ENCODE measurements at places on chromosomes 16 and 17. TPM values are rescaled to one million over a fixed set of nuclear protein-coding genes. Genes with fewer than 3 reads are reported as not detected.

GRCh38 chr17:38703742-38704605 lies 1.1 kb upstream of the MLLT6 start:
- H3K4me3 ChIP-seq = peak overlapping the region; percentile 73
- peaks cover 74% of the 10 kb centered on the region for H3K4me1 ChIP-seq
- H3K27ac ChIP-seq = peak overlapping the region; percentile 97
- peaks cover 13% of the 10 kb centered on the region for H3K36me3 ChIP-seq
- peak; percentile 82 for DNase-seq
- H3K27me3 ChIP-seq = no peaks in the 10 kb centered on the region

The KCNAB3 gene
- 7.1 TPM for total RNA-seq

The PDE6G gene
- total RNA-seq = 0.92 TPM

DNA sequence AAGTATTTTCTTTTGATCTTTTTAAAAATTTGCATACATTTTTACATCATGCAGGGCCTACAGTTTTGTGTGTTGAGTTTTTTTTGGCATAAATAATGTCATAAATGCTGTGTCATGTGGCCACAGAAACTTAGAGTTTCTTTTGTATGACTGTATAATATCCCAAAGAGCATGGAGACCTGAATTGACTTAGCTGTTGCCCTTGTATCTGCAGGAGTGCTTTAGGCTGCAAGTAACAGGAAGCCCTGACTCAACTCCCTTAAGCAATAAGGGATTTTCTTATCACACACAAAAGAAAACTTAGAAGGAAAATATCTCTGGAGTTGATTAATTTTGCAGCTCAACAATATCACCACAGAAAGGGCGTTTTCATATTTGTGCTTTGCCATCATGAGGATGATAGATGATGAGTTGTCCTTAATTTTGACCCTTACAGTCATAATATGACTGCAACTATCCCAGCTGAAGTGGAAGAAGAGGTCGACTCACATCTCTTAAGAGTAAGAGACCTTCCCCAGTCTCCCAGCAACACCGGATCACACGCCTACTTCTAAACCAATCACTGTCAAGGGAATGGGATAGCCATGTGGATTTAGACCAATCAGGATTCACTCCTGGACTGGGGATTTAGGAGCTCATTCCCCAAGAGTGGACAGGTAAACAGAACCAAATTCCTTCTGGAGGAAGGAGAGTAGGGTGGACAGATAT lies 138.9 kb downstream of the GSG1L start:
- H3K36me3 ChIP-seq = no peaks in the 10 kb centered on the region
- DNase-seq = no peak
- peaks cover 14% of the 10 kb centered on the region for H3K27me3 ChIP-seq
- H3K4me1 ChIP-seq = no peaks in the 10 kb centered on the region

The ABCA6 gene
- total RNA-seq = 0.25 TPM

DNA sequence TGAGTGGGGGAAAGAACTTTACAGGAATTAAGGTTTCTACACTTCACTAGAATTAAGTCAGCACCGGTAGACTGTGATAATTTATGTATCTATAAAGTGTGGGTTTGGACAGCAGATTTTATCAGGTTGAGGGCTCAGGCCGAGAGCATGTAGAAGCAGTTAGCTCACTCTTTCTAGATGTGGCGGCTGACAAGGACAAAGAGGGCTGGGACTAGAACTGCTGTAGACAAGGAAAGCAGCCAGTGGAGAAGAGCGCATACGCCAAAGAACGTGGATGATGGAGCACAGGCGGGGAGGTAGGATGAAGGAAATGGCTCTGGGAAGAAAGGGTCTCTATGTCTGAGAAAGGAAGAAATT lies 504 bp upstream of the GOSR1 start:
- no peak overlapping the region for H3K27ac ChIP-seq
- no peak for DNase-seq
- H3K36me3 ChIP-seq = peaks cover 9% of the 10 kb centered on the region
- no peaks in the 10 kb centered on the region for H3K27me3 ChIP-seq

DNA sequence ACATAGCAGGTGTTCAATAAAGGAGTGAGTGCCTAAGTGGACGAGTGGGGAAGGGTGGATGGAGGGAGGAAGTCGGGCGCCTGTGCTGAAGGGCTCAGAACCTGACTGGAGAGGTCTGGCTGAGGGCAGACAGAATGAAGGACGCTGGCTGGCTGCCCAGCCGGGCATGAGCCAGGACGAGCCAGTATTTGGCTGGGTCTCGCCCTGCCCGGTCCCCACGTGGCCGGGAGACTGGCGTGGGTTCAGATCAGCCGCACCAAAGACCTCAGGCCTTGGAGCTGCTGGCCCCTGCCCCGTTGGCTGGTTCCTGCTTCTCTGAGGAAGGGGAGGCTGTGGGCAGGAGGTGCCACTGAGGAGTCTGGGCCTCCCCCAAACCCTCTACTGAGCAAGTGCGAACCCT lies 79.8 kb downstream of the ENGASE start:
- no peaks in the 10 kb centered on the region for H3K36me3 ChIP-seq
- no peak overlapping the region for H3K27ac ChIP-seq
- no peaks in the 10 kb centered on the region for H3K27me3 ChIP-seq
- H3K4me3 ChIP-seq = no peak overlapping the region

The MMP25 gene
- 0.80 TPM for total RNA-seq

DNA sequence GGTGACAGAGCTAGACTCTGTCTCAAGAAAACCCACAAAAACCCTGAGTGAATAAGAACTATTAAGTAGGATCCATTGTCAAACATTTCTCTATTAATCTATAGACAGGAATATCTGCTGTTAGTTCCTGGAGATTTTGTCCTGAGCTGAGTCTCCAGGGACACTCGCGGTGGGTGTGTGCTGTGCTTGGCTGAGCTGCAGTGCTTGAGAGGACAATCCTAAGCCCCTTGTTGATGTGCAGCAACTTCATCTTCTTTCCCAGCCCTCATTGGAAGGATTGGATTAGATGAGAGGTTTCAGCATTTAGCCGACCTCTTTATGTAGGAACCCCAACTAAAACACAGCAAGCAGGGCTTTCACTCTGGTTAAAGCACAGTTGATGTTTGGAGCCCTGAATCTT lies 33.3 kb downstream of the NDEL1 start:
- H3K27ac ChIP-seq = no peak overlapping the region
- H3K36me3 ChIP-seq = peaks cover 77% of the 10 kb centered on the region
- DNase-seq = no peak
- no peaks in the 10 kb centered on the region for H3K4me1 ChIP-seq
- no peaks in the 10 kb centered on the region for H3K27me3 ChIP-seq

DNA sequence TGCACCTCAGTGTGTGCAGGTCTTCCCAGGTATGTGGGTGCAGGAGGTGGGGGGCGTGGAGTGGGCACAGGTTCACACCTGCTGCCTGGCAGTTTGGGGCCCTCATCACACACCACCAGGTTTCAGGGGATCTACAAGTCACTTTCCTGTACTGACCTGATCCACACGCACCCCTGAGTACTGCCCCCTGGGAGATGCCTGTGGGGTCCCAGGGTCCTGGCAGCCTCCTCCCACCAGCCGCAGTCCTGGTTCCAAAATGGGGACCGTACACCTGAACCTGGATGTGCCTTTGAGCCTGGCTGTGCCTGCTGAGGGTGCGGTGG lies 25.9 kb downstream of the RNF213 start:
- no peak overlapping the region for H3K27ac ChIP-seq
- no peaks in the 10 kb centered on the region for H3K27me3 ChIP-seq
- H3K36me3 ChIP-seq = peaks cover 70% of the 10 kb centered on the region
- DNase-seq = no peak

The KRTAP3-2 gene
- total RNA-seq = not detected

DNA sequence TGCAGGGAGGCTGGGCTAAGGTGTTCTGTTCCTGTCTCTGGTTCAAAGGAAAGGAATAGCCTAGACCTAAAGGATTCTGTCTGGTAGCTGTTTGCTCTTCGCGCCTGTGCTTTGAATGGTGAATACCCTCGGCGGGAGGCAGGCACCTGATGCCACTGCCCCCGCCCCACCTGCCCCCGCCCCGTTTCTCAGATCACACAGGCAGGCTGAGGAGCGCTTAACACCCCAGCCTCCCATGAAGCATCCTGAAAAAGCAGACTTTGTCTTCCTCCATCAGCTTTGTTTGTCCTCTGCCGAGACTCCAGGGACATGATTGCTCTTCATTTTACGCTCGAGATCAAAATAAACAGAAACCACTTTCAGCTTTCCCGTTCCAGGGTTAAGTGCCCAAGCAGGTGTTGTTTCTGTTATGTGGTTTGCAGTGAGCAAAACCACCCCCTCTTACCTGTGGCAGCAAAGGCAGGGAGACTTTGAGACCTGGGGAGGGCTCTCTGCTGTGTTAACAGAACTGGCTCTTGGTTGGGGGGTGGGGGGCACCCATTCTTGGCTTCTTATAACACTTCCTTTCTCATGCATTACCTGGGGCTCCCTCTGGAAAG lies 452.1 kb downstream of the WWOX start:
- peaks cover 6% of the 10 kb centered on the region for H3K4me1 ChIP-seq
- no peak overlapping the region for H3K27ac ChIP-seq
- H3K27me3 ChIP-seq = no peaks in the 10 kb centered on the region
- no peaks in the 10 kb centered on the region for H3K36me3 ChIP-seq
- no peak overlapping the region for H3K4me3 ChIP-seq

- no peaks in the 10 kb centered on the region for H3K27me3 ChIP-seq
- DNase-seq = no peak
- peaks cover 13% of the 10 kb centered on the region for H3K4me1 ChIP-seq
Measured at GRCh38 chr16:70342016-70342415, 4.7 kb upstream of the DDX19A start.

DNA sequence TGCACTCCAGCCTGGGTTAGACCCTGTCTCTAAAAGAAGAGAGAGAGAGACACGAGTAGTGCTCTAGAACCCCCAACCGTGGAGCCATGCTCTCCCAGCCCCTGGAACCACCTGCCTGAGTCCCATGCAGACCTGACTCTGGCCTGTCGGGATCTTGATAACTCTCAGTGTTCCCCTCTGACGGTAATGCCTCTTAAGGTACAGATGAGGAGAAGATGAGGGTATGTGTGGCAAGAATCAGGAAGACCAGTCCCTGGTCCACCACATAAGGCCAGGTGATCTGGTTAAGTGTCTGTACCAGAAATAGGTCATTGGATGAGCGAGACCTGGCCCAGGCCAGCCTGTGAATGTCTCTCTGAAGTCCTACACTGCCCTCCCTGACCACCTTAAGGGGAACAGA lies 18.4 kb downstream of the OSBPL7 start:
- peaks cover 5% of the 10 kb centered on the region for H3K4me1 ChIP-seq
- no peak for DNase-seq
- no peak overlapping the region for H3K4me3 ChIP-seq
- H3K27ac ChIP-seq = no peak overlapping the region
- H3K27me3 ChIP-seq = no peaks in the 10 kb centered on the region
- peaks cover 14% of the 10 kb centered on the region for H3K36me3 ChIP-seq

DNA sequence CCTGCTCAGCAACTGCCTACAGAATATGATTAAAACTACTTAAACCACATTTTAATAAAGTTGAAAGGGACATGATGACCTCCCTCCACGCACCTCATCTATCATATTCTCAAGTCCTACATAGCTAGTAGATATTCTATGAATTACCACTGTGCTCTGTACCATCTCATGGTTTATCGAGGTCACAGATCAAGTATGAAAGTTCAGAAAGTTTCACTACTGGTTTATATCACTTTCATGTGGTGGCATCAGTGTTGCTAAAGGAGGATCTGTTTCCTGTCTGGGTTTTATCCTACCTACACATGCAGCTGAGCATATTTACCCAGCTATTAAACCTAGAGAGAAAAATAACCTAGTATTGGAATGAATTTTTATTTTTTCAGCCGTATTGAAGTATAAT lies 214.9 kb upstream of the MON1B start:
- no peak overlapping the region for H3K27ac ChIP-seq
- no peaks in the 10 kb centered on the region for H3K36me3 ChIP-seq
- H3K27me3 ChIP-seq = no peaks in the 10 kb centered on the region
- no peak overlapping the region for H3K4me3 ChIP-seq

- H3K36me3 ChIP-seq = no peaks in the 10 kb centered on the region
- no peak overlapping the region for H3K4me3 ChIP-seq
- H3K27ac ChIP-seq = no peak overlapping the region
- no peaks in the 10 kb centered on the region for H3K27me3 ChIP-seq
- H3K4me1 ChIP-seq = no peaks in the 10 kb centered on the region
Measured at GRCh38 chr17:40841246-40841645, 18.8 kb upstream of the KRT10 start.

GRCh38 chr16:89104930-89105571 lies 11.4 kb downstream of the ACSF3 start:
- H3K4me3 ChIP-seq = no peak overlapping the region
- no peaks in the 10 kb centered on the region for H3K27me3 ChIP-seq
- H3K27ac ChIP-seq = no peak overlapping the region
- DNase-seq = no peak

The CMTM2 gene
- not detected for total RNA-seq

- no peak overlapping the region for H3K4me3 ChIP-seq
- H3K4me1 ChIP-seq = peaks cover 15% of the 10 kb centered on the region
- H3K36me3 ChIP-seq = no peaks in the 10 kb centered on the region
Measured at GRCh38 chr17:79926142-79926604, 86.9 kb upstream of the CBX4 start.

DNA sequence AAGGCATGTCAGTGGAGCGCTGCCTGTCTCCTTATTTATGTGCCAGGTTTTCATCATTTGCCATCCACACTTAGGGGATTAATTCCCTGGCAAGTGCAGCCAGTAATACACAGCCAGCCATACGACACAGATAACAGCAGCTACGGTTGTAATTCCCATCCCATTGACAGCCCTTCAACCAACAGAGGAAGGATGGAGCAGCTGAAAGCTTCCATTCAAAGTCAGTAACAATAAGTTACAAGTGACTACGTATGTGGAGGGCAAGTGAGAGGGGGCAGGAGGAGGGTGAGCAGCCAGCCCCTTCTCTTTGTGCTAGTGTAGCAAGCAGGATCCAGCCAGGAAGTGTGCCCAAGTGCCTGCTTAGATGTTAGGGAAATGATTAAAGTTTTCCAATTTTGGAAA lies 53.8 kb upstream of the LYRM9 start:
- H3K27me3 ChIP-seq = peaks cover 4% of the 10 kb centered on the region
- no peaks in the 10 kb centered on the region for H3K4me1 ChIP-seq
- H3K36me3 ChIP-seq = no peaks in the 10 kb centered on the region
- H3K4me3 ChIP-seq = no peak overlapping the region

DNA sequence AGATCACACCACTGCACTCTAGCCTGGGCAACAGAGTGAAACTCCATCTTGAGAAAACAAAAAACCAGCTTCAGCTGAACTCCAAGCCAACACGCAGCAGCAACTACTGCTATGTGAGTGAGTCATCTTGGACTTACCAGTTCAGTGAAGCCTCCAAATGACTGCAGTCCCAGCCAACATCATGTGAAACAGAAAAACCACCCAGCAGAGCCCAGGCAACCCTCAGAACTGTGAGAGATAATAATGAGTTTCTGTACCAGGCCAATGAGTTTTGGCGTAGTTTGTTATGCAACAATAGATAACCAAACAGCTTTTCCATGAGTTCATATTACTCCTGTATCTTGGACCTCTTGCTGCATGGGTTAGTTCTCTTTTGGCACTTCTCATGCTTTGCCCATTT lies 23.3 kb downstream of the PHF12 start:
- peaks cover 32% of the 10 kb centered on the region for H3K36me3 ChIP-seq
- peak overlapping the region; percentile 91 for H3K27ac ChIP-seq
- DNase-seq = no peak
